Progenitor cell of endocrine pancreas (in vitro differentiated cells): ENCODE measurements at places on chromosomes 4 and X. TPM values are rescaled to one million over a fixed set of nuclear protein-coding genes. Genes with fewer than 3 reads are reported as not detected.

GRCh38 chr4:184424993-184425758 is 49.2 kb downstream of the IRF2 start:
- DNase-seq: no peak

DNA sequence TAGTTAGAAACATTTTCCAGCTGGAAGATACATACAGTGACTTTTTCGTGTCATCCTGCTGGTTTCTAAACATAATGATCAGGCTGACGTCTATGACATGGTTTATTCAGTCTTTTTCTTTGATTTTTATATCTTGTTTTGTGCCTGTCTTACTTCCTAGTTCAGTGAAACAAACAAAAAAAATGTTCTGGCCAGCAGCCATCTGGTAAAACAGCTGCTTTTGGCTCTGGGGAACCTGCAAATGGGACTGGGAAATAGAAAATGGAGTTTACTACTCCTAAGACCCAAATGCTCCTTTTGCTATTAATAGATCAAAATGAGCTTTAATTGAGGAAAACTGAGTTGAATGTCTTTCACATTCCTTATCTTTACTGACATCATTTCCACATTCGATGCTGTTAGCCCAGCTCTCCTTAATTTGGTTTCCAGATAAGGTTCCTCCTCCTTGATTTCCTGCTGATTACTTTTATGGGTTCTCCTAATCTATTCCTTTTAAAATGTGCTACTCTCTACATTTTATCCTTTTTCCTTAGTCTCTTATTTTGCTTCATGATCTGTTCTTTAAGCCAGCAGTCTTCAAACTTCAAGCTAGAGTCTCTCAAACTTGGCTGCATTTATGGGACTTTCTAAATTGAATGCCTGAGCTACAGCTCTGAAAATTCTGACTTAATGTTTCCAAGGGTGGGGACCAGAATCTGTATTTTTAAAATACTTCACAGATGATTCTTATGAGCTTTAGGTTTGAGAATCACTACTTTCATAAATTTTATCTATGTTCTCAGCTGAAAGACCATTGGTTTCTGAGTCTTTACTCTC is 499.5 kb downstream of the ANKRD50 start:
- DNase-seq: no peak

DNA sequence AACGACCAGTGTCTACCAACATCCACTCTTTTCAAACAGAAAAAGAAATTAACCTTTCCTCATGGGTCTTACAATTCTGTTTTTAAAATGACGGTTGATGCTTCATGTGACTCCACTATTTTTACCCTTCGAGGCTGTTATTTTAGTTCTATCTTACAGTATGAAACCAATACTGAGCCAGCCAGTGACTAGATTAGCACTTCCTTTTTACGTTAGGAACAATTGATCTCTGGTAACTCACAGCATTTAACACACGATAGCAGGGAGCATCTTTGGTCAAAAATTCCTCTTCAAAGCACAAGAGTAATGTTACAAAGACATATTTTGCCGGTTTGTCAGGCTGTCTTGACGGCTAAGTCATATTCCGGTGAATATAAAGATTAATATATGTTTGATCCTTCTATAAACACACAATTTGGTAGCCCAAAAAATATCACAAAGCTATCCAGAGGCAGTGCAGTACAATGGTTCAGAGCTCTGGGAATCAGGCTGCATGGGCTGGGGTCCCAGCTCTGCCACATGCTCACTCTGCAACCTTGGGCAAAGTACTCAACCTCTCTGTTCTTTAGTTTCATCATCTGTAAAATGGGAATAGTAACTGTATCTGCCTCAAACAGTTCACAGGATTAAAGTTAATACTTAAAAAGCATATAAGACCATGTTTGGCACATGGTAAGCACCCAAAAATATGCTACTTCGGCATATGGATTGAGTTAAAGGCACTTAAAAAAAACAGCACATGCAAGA is 62.9 kb upstream of the TXK start:
- DNase-seq: no peak

DNA sequence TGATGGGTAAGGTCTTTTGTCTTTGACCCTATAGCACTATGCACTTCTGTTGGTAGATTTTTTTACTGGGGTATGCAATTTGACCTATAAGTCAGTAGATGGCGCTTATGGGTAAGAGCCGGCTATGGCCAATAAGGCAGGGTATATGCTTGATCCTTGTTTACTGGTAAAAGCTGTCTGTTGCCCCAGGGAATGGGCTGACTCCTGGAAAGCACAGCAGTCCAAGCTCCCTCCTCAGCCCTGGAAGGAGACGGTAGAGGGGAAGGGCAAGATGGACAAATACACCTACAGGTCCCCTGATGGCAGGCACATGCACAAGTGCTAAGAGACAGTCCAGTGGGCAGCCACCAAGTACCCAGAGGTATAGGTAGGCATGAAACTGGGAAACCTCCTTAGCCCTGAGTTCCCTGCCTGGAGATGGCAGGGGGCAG is 63.7 kb downstream of the ADAMTS3 start:
- DNase-seq: no peak

Gene CLNK
- total RNA-seq: not detected in 2 replicates
